ENCODE measurements at places on chromosomes 6 and 20.

DNA sequence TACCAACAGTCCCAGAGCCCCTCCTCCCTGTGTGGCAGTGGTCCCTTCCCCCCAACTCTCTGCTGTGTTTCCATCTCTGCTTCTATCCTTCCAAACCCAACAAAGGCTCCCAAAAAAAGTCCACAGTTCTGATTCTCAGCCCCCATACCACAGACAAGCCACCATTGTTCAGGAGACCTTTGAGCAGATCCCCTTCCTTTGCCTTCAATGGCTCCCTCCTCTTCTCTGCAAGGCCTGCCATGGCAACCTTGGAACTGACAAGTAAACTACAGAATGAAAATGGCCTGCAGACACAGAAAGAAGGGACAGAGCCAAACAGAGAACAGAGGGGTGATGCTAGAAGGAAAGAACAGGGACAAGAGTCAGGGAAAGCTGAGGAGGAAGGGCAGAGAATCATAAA, 23.2 kb downstream of the OR2H2 start:
- DNase-seq = no peak

DNA sequence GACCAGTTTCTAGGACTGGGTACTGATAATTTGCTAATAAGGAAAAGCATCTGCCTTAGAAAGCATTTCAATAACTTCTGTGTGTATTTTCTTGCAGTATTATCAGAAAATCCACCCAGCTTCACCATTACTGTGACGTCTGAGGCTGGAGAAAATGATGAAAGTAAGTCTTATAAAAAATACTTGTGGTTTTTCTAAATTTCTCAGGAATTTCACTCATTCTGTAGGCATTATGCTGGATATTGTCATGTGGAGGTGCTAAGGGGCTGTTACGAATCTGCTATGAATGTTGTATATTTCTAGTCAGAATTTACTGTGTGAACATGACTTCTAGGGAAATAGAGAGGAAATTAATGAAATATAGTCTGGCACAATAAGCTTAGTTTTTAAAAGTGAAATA, 8.9 kb downstream of the RWDD1 start:
- DNase-seq = no peak

- no peak for DNase-seq
These were observed 31.0 kb upstream of the VEGFA start for GRCh38 chr6:43738877-43739641.

DNA sequence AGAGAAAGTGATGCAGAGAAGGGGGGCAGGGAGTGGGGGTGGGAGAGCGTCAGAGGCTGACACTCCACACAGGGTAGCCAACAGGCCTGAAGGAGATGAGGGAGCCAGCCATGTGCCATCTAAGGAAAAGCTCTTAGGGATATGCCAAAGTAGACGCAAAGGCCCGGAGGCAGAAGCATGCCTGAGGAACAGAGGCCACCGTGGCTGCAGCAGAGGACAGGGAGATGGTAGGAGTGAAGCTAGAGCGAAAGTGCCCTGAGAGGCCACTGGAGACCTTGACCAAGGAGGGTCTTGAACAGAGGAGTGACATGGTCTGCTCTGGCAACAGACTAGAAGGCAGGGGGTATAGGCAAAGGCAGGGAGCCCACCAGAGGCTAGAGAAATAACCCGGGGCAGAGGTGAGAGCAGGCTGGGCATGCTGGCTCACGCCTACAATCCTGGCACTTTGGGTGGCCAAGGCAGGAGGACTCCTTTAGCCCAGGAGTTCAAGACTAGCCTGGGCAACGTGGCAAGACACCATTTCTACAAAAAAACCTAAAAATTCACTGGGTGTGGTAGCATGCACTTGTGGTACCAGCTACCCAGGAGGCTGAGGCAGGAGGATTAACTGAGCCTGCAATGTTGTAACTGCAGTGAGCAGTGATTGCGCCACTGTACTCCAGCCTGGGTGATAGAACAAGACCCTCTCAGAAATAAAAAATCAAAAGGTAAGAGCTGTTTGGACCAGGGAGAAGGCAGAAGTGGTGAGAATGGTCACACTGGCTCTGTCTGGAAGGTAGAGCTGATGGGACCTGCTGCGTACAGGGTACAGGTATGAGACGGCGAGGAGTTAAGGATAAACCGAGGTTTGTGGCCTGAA, 6.3 kb downstream of the RRBP1 start:
- no peak for DNase-seq

Data from left renal pelvis (tissue), 4 donors.